Ureter (tissue), 1 donor: ENCODE measurements at places on chromosomes 1 and 21.

DNA sequence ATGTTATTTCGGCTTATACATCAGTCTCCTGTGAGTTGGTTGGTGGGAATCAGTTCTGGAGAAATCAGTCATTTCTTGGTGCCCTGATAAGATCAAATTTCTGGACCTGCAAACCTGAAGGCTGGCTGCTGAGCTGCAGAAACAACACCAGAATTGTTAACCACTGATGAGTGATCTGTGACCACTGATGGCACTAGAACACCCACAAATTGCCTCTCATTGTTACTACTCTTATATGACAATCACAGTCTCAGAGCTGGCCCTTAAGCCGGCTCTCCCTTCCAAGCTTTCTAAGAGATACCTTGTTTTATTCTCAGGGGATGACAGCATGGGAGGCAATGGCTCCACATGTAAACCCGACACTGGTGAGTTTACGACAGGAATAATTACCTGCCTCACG is 1.9 kb downstream of the C1orf162 start:
- no peak for DNase-seq

GRCh38 chr1:201143726-201144635 is 10.3 kb downstream of the TMEM9 start:
- no peak for DNase-seq

GRCh38 chr1:19557609-19558051 is 72.3 kb upstream of the CAPZB start:
- DNase-seq: no peak

- no peak for DNase-seq
Observed at GRCh38 chr1:181503171-181503810, 20.0 kb downstream of the CACNA1E start.

DNA sequence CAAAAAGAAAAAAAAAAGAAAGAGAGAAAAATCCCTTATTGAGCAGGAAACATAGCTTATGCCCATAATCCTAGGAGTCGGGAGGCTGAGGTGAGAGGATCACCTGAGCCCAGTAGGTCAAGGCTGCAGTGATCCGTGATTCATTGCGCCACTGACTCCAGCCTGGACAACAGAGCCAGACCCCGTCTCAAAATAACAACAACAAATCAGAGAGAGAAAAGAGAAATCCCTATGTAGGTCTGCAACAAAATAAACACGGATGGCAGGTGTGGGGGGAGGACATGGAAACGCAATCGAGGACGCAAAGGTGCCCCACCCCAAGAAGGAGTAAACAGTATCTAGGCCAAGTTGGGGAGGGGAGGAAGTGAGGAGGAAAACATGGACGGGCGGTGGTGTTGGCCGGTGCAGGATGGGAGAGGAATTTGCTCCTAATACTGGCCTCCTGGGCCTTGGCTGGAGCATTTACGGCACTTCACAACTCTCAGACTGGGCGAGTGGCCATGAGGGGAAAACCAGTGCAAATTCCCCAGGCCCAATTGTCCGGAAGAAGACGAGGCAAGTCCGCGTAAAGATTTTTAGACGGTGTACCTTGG is 609 bp upstream of the CHTOP start:
- no peak for DNase-seq

DNA sequence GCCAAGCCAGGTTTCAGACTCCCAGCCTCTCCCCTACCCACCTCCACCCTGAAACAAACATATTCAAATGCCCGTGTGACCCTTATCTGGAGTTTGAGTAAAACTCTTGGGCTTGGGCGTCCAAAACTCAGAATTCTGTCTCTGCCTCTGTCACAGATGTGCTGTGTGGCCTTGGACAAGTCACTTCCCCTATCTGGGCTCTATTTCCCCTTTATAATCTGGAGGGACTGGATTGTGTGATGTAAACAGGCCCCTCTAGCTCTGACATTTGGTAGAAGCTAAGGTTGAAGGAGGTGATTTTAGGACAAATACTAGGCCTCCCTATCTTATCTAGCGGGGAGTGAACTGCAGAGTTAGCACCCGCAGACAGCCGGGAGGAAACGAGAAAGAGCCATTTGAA is 67.5 kb downstream of the IGSF21 start:
- DNase-seq: no peak

- no peak for DNase-seq
Observed at GRCh38 chr1:195933835-195934234, 674.4 kb downstream of the KCNT2 start.

- DNase-seq: peak; percentile 75
Observed at GRCh38 chr1:23838401-23838866, 13.2 kb upstream of the HMGCL start.

GRCh38 chr21:38861989-38862683 is 56.4 kb downstream of the ETS2 start:
- no peak for DNase-seq

DNA sequence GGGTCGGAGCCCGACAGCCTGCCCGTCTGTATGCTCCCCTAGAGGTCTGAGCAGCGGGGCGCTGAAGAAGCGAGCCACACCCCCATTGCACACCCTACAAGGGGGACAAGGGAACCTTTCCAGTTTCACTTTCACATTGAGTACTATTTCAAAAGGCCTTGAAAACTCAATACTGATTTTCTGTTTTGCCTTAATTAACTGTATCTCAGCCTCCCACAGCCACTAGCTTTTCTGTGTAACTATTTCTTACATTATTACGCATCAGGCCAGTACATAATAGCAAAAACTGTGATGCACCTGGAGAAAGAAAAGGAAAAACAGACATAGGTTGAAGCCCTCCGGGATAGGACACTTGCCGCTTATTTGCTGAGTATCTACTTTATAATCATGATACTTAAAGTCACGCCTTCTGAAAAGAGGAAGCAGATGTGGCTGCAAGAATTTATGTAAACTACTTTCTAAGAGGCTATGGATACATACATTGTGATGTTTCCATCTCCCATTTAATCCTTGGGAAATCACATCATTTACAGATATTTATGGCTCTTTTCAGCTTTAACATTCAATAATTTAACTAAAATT is 1719.5 kb downstream of the MRPL39 start:
- no peak for DNase-seq

- DNase-seq: no peak
Observed at GRCh38 chr1:239879321-239880170, 212.1 kb upstream of the FMN2 start.

DNA sequence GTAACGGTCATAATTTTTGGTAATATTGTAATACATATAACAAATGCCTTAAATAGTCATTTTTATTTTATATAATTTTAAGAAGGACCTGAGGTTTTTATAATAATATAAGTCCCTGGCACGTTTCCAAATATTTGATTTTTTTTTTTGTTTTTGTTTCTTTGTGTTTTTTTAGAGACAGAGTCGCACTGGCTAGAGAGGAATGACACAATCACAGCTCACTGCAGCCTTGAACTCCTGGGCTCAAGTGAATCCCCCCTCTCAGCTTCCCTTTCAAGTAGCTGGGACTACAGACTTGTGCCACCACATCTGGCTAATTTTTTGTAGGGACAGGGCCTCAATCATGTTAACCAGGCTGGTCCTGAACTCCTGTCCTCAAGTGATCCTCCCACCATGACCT is 29.7 kb downstream of the ARHGAP29 start:
- no peak for DNase-seq

DNA sequence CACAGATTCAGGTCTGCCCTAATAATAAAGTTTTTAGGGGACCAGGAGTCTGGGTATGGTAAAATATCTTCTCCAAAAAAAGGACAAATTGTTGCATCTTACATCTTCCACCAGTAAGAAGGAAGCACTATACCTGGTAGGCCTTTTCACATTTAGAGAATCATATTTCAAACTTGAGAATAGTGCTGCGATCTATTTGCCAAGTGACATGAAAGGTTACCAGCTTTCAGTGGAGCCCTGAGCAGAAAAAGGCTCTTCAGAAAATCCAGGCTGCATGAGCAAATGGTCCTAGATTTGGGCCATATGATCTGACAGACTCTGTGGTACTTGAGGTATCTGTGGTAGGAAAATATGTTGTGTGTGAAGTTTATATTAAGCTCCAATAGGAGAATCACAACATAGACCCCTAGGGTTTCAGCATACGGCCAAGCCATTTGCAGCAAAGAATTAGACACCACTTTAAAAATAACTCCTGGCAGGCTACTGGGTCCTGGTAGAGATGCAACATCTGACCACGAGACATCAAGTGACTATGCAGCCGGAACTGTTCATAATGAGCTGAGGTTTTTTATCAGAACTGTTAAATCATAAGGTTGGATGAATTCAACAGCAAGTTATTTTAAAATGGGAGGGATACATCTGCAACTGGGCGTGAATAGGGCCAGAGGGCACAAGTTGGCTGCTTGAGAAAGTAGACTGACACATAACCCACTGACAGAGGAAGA is 38.6 kb upstream of the CCDC190 start:
- DNase-seq: no peak

- DNase-seq: no peak
Observed at GRCh38 chr21:38249696-38250278, 7.0 kb upstream of the KCNJ15 start.

GRCh38 chr1:178345238-178345637 is 151.5 kb downstream of the CLEC20A start:
- DNase-seq: no peak

DNA sequence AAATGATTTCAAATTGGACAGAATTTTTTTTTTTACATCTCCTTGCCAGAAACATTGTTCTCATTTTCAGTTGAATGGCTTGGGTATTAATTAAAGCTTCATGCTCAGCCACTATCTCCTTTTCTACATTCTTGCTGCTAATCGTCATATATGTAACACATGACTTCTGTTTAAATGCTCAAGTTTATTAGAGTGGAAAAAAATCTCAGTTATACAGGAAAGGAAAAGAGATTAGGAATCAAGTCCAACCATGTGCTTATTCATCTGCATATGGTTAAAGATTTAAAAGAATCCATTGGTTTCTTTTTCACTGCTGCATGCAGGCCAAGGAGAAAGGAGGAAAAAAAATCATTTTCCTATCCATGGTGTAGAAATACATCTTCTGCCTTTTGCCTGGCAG is 47.3 kb upstream of the CNN3 start:
- no peak for DNase-seq

GRCh38 chr1:204887846-204888245 is 17.2 kb downstream of the NFASC start:
- no peak for DNase-seq

GRCh38 chr1:15956150-15956549 is 19.8 kb downstream of the ZBTB17 start:
- no peak for DNase-seq

DNA sequence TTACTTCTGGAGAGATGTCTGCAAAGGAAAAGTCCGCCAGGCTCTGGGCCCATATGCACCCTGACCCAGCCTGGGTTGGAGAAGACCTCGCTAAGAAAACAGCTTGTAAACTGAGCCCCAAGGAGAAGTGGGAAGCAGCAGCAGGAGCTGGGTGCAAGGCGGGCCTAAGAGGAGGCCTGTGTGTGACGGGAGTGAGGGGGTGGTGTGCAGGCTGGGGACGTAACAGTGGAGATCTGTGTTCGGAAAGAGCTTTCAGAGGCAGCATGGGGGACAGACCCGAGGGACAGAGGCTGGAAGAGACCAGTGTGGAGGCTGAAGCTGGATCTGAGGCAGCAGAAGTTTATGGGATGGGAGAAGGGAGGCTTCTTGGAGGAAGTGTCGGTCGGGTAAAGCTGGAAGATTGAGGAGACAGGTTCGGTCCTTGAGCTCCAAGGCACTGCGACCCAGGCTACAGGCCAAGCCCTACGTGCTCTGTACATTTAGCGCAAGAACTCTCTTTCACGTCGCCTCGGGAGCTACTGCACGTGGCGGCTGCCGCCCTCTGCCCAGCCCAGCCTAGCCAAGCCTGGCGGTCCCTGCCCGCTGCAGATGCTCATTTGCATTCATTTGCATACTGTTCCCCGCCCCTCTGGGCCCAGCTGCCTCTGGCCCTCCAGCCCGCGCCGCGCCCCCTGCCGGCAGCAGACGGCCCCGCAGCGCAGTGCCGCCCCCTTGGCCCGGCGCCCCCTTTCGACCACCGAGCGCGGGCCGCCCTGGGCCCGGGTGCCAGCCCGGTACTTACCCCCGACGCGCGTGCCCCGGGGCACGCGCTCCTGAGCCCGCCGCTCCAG is 6.3 kb downstream of the HPCA start:
- DNase-seq: no peak

DNA sequence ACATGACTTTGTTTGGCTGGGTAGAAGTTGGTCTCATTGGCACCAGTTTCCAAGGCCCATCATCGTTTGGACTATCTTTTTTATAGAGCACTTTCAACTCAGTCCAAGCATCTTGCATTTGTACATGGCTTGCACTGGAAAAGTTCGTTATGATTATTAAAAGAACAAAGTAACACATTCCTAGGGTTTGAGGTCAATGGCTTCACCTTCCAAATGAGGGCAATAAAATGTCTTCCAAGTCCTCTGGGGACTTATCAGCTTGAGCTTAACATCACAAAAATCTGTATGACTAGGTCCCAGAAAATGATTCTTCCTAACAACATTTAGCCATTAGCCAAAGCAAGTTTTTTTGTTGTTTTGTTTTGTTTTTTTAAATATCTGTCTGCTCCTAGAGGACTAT is 610.8 kb downstream of the LMO4 start:
- DNase-seq: no peak

- no peak for DNase-seq
Observed at GRCh38 chr1:215719552-215719951, 152.4 kb downstream of the KCTD3 start.

DNA sequence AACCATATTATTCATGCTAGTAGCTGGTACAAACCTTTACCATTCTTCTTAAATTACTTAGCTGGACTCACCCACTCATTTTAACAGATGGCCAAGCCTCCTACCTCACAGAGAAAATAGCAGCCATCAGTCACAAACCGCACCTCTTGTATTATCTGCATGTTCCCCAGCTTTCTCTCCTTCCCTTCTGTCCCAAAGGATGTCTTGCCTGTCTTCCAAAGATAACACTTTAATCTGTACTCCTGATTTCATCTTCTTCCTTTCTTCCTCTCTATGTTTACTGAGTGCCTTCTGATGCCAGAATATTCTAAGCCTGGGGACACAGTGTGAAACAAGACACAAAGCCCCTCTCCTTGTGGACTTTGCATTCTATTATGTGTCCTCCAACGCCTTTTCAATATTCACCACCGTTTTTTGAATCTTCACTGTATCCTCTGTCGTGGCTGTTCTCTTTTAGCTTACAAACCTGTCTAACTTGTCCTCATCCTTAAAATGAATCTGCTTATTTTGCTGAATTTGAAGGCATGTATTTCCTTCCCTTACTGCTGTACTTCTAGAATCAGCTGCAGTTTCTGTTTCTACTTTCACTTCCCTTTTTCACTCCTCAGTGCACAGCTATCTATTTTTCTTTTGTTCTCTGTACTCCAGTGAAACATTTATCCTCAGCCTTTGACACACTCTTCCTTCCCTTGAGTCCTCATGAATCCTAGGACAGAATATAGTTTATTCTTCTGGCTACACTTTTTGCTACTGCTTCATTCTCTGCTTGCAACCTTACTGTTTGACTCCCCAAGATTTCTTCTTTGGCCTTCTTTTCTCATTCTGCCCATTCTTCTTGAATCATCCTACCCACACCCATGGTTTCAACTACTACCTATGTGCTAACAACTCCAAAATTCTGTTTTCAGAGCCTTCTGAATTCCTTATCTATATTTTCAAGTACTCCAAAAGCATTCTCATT is 216.9 kb upstream of the SAMSN1 start:
- DNase-seq: no peak

- no peak for DNase-seq
Observed at GRCh38 chr1:246350745-246351144, 156.3 kb downstream of the SMYD3 start.
